Ovary (tissue), 10 donors: ENCODE measurements at places on chromosomes 3 and 15.

DNA sequence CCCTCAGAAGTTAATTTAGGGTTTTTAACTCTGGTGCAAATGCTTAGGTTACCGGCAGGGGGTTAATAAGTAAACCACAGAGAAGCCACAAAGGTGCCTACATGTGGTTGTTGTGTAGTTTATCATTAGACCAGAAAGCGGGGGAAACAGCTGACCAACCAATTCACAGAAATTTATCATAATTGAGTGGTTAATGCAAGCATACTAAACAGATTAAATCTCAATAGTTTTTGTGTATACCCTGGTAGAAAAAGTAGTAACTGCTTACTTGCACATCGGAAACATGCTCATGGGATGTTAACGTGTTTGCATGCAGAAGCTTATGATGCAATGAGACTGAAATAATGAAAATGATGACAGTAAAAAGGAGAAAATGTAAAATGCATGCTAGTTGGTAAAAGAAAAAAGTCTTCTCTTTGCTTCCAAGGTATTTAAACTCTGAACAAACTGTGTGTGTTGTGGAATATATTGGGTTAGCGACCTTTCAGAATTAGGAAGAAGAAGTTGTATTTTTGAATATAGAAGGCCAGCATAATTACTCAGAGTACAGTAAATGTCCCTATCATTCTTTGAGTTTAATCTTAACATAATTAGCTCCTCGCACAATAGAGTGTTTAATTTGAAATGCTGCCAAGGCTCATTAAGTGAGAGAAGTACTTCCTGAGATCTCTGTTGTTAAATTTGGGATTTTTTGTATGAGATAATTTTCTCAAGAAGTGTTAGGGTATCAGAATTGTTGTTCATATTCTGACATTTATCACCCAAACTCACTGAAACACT is 316.2 kb downstream of the PTPRG start:
- DNase-seq = no peak

GRCh38 chr3:119690043-119690656 is 12.7 kb upstream of the CFAP91 start:
- DNase-seq = no peak

DNA sequence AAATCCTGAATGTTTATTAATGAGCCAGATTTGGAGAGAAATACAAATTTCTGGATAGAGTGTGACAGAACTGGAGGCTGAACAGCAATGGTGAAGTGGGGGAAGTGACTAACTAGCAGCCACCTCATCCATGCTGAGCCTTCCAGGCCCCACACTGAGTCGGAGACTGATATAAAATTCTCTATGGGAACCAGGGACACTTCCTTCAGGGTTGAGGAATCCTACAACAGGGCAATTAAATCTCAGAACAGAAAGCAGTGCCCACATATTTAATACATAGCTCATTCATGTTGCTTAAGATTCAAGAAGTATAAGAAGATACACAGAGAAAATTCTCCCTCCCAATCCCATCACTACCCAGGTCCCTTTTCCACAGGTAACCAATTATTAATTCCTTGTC is 49.3 kb downstream of the HACD2 start:
- DNase-seq = no peak

DNA sequence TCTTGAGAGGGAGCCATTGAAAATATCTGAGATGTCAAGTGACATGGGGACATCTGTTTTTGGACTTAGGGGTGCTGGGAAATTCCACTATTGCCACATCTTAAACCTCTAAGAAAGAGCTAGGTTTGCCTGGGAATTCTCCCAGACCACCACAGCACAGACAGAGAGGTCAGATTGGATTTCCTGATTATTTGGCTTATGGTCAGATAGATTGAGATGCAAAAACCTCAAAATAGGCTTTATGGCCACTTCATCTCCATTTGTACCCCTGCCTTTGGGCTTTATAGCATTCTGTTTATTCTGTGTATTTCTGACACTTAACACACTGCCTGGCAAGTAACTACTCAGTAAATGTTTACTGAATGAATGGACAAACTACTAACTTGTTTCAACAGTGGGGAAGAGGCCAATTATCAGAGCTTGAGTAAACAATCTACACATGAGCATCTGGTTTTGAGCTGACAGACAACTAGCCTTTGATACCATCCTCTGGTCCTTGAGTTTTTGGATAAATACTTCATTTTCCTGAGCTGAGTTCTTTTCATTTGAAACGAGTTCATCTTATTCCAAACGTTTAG is 81.8 kb downstream of the TP63 start:
- DNase-seq = no peak

- DNase-seq = no peak
Measured at GRCh38 chr3:153350420-153350819, 188.4 kb downstream of the RAP2B start.

GRCh38 chr3:186142393-186142932 is 33.6 kb upstream of the ETV5 start:
- DNase-seq = no peak

DNA sequence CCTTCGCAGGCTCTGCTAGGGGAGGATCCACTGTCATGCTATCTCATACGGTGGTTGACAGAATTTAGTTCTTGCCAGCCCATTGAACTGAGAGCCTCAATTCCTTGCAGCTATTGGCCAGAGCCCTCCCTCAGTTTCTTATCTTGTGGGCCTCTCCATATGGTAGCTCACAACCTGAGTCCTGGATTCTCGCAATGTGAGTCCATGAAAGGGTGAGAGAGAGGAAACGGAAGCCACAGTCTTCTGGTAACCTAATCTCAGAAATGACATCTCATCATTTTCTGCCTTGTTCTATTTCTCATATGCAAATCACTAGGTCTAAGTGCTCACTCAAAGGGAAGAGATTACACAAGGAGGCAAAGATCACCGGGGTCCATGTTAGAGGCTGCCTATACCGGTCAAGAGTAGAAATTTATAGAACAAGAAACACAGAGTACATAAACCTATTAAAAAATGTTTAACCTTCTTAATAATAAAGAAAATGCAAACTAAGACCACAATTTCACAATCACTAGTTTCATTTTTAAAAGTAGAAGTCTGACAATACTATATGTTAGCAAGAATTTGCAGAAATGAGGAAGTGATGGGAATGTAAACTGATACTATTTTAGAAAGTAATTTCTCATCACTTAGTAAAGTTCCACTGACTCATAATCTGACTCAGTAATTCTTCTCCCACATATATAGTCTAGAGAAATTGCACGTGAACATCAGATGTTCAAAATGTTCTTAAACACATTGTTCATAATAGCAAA is 378.4 kb upstream of the AGTR1 start:
- no peak for DNase-seq

GRCh38 chr15:70714565-70714964 is 48.8 kb downstream of the UACA start:
- no peak for DNase-seq

GRCh38 chr15:69222002-69222474 is 61.6 kb downstream of the GLCE start:
- no peak for DNase-seq

DNA sequence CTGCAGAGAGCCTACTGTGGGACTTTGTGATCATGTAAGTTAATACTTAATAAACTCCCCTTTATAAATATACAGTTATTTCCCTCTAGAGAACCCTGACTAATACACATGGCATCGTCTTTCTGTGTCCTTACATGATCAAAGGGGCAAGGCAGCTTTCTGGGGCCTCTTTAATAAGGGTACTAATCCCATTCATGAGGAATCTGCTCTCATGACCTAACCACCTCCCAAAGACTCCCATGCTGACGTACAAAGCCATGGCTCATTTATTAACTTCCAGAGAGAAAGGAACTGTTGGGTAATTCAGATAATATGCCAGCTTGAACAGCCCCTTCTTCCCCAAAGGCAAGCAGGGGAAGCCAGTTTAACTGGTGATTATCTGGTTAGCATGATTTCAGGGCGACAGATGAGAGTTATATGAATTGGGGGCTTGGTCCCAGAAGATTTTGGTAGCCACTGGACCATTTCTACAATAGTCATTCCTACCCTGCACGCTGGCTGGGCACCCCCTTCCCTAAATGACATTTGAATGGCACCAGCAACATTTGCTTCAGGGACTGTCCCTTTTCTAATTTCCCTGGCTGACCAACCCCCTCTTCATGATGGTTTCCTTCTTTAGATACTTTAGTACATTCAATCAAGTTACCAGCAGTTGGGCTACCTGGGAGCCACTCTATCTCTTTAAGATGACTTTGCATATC is 83.6 kb upstream of the C3orf80 start:
- DNase-seq = no peak

GRCh38 chr3:11618904-11619303 is 24.8 kb downstream of the VGLL4 start:
- DNase-seq = no peak

GRCh38 chr3:100717063-100717462 is 7.8 kb downstream of the TFG start:
- DNase-seq = no peak

- no peak for DNase-seq
Measured at GRCh38 chr15:55907797-55908196, 85.6 kb downstream of the NEDD4 start.

GRCh38 chr15:78082743-78083110 is 5.2 kb upstream of the TBC1D2B start:
- peak; percentile 23 for DNase-seq

GRCh38 chr3:196115678-196116083 is 33.8 kb upstream of the TFRC start:
- no peak for DNase-seq

DNA sequence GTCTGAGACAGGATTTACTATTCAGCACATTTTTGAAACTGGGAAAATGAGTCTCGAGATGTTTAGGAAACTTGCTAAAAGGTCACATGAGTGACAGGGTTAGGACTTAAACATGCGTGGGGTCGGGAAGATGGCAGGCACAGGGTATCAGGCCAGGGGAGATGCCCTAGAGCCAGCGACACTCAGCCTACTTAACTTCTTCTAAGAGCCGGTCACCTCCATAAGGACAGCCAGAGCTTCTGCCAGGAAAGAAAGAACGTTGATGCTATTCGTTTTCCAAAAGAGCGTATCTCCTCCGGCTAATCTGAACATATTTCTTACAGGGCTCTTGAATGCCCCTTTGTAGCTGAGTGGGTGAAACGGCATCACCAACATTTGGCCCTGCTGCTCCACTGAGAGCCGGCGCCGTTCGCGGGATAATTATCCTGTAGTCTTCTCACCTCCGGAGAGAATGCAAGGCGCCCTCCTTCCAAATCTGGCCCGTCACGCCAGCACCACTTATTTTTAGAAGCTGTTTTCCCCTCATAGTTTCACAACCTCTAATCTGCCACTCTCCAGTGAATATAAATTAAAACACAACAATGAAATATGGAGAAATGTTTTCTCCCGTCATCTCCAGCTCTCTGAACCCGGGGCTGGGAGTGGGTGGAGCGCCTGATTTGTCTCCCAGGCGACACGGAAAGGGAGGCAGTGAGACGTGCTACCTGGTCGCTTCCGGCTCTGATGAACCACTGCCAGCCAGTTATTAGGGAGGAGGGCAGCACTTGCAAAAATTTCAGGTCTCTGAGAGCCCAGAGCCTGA is 58.5 kb downstream of the LIPC start:
- DNase-seq = no peak
